ENCODE measurements at places on chromosomes 12 and 14. TPM values are rescaled to one million over a fixed set of nuclear protein-coding genes. Genes with fewer than 3 reads are reported as not detected.

GRCh38 chr12:3593906-3594483 lies 103.0 kb downstream of the PRMT8 start:
- no peaks in the 10 kb centered on the region for H3K27me3 ChIP-seq
- DNase-seq, result no peak
- no peaks in the 10 kb centered on the region for H3K4me1 ChIP-seq
- H3K4me3 ChIP-seq, result no peak overlapping the region
- no peak overlapping the region for H3K27ac ChIP-seq
- H3K36me3 ChIP-seq, result no peaks in the 10 kb centered on the region

DNA sequence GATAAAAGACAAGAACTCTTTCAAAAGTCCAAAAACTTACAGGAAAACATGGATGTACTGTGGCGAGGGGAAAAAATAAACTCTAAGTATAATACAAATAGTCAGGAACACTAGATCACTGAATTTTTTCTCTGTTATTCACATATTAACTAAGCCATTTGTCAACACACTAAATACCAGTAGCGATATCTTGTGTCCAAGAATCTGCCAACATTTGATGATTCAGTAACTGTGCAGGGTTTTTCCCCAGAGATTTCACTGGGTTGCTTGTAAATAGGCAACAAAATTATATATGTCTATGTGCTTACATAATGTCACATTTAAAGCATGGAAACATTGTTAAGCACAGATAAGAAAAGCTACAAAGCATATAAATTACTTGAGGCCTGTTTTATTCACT lies 205.9 kb downstream of the KIF21A start:
- H3K36me3 ChIP-seq, result no peaks in the 10 kb centered on the region
- no peaks in the 10 kb centered on the region for H3K4me1 ChIP-seq
- DNase-seq, result no peak
- H3K27ac ChIP-seq, result no peak overlapping the region
- no peak overlapping the region for H3K4me3 ChIP-seq

GRCh38 chr12:131555197-131555846 lies 155.6 kb upstream of the SFSWAP start:
- no peaks in the 10 kb centered on the region for H3K36me3 ChIP-seq
- peaks cover 6% of the 10 kb centered on the region for H3K4me1 ChIP-seq
- H3K4me3 ChIP-seq, result no peak overlapping the region
- DNase-seq, result no peak
- H3K27me3 ChIP-seq, result no peaks in the 10 kb centered on the region

GRCh38 chr14:81729622-81730021 lies 196.0 kb upstream of the SEL1L start:
- no peaks in the 10 kb centered on the region for H3K4me1 ChIP-seq
- no peak overlapping the region for H3K4me3 ChIP-seq
- no peaks in the 10 kb centered on the region for H3K36me3 ChIP-seq
- DNase-seq, result no peak
- H3K27me3 ChIP-seq, result no peaks in the 10 kb centered on the region

GRCh38 chr12:98154850-98155249 lies 360.5 kb upstream of the TMPO start:
- H3K4me1 ChIP-seq, result no peaks in the 10 kb centered on the region
- no peak overlapping the region for H3K4me3 ChIP-seq
- no peaks in the 10 kb centered on the region for H3K27me3 ChIP-seq
- no peak overlapping the region for H3K27ac ChIP-seq
- DNase-seq, result peak; percentile 25

GRCh38 chr14:35384455-35385041 lies 20.0 kb downstream of the NFKBIA start:
- H3K27me3 ChIP-seq, result no peaks in the 10 kb centered on the region
- DNase-seq, result no peak
- H3K4me1 ChIP-seq, result peaks cover 3% of the 10 kb centered on the region
- no peak overlapping the region for H3K4me3 ChIP-seq
- no peaks in the 10 kb centered on the region for H3K36me3 ChIP-seq

DNA sequence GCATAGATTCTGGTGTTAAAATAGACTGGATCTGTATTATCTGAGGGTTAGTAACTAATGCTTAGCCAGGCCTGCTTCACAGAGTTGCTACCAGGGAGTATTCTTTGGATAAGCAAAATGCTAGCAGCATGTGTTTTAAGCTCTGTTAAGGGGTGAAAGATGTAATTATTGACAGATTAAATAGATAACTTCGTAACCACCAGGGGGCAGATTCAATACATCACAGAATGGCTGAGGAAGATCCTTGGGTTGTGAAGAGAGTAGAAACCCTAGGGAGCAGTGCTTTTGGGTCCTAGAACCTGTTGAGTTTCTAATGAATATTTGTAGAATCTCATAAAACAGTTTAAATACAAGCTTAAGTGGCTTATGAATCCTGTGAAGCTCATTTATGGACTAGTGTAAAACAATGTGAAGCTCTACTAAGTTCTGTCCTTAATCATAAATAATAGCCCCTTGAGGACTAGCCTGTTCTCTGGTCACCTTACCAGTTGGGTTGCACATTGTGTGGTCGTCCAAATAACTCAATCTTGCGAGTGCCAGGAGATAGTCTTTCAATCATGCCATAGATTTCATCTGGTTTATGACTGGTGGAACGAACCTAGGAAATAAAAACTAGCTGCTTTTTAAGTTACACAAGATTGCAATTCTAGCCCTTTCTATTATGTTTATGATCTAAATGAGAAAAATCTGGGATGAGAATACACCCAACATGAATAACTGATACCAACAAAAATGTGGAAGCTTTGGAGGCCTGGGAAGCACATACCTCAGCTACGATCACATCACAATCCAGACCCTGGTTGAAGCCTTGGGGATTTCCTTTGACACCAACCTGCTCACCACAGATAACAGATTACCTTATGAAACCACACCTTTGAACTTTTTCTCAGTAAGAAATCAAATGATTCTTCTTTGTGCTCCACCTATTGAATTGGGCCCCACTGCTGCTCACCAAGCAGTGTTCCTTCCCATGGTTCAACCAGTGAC lies 12.3 kb downstream of the METTL3 start:
- H3K4me1 ChIP-seq, result no peaks in the 10 kb centered on the region
- no peak overlapping the region for H3K4me3 ChIP-seq
- peaks cover 89% of the 10 kb centered on the region for H3K36me3 ChIP-seq
- no peak for DNase-seq
- H3K27ac ChIP-seq, result peak overlapping the region; percentile 55

DNA sequence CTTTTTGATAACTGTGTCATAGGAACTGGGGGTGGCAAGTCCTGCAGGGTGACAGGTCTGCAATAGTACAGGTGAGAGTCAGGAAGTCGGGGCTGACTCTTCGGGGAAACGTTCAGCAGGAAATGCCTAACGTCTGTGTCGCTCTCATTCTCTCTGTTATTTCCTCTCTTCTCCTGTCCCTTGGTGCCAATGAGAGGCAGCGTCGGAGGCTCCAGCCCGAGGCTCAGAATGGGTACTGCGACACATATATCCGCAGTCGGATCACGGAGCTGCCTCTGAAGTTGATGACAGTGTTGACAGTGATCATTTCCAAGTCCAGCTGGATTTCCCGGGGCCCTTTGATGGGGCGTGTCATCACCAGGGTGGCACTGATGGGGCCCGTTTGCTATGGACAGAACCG lies 2.7 kb upstream of the TC2N start:
- H3K27me3 ChIP-seq, result no peaks in the 10 kb centered on the region
- H3K27ac ChIP-seq, result no peak overlapping the region
- DNase-seq, result no peak
- no peak overlapping the region for H3K4me3 ChIP-seq

DNA sequence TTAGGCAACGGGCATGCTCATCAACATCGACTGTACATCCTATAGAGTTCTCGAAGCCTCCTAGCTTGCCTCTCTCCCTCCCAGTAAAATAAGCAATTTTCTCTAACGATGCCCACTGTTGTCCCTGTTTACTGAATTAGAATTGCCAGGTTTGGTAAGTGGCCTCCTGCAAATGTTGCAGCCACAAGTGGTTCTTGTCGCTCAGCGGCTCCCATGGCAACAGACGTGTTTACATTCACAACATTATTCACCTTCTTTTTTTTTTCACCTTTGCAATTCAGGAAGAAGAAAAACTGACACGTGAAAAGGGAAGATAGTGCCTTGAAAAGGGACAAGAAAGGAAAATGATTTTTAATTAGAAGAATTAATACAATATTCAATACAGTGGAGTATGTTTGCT lies 100.9 kb upstream of the PKP2 start:
- no peaks in the 10 kb centered on the region for H3K4me1 ChIP-seq
- DNase-seq, result no peak
- H3K4me3 ChIP-seq, result no peak overlapping the region
- H3K27ac ChIP-seq, result no peak overlapping the region
- H3K27me3 ChIP-seq, result no peaks in the 10 kb centered on the region

DNA sequence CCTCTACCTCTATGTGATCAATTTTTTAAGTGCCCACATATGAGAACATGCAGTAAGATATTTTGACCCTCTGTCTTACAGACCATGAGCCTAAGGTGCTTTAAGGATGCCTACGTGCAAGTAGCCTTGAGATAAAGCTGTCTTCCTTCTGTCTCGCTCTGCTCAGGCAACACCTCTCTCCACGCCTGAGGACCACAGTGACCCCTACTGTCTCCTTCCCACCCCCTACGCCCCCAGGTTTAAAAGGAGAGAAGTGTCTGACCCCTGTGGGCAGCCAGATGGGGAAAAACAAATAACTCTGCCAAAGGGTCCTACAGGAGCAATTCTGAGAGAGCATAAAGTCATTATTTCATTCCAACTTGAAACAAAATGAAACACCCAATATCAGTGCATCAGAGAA lies 286.4 kb upstream of the TMEM132C start:
- H3K27ac ChIP-seq, result no peak overlapping the region
- no peaks in the 10 kb centered on the region for H3K27me3 ChIP-seq
- DNase-seq, result no peak
- no peak overlapping the region for H3K4me3 ChIP-seq

- no peaks in the 10 kb centered on the region for H3K36me3 ChIP-seq
- no peak overlapping the region for H3K4me3 ChIP-seq
- no peak for DNase-seq
Observed at GRCh38 chr14:68401855-68402254, 391.0 kb downstream of the ZFP36L1 start.

DNA sequence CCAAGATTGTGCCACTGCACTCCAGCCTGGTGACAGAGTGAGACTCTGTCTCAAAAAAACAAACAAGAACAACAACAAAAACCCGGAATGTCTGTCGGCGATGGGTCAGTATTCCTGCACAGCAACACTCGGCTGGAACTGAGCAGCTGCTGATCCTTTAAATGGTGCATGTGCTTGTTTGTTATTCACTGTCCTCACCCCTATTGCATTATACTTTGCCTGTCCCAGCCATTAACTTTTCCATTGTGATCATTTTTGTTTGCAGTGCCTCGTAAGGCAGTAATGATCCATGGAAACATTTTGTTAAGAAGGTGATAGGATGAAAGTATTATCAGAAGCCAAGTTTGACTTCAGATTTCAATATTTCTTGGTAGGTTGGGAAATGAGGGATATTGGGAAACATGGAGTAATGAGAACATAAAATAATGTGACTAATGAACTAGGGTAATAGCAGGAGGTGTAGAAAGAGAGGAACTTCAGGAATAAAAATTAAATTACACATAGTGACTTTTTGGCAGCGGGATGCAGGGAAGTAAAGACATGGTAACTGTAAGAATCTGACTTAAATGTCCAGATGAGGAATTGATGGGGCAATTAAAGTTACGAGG lies 6.1 kb downstream of the ACSS3 start:
- H3K36me3 ChIP-seq, result no peaks in the 10 kb centered on the region
- no peak overlapping the region for H3K4me3 ChIP-seq
- DNase-seq, result no peak
- no peaks in the 10 kb centered on the region for H3K27me3 ChIP-seq

DNA sequence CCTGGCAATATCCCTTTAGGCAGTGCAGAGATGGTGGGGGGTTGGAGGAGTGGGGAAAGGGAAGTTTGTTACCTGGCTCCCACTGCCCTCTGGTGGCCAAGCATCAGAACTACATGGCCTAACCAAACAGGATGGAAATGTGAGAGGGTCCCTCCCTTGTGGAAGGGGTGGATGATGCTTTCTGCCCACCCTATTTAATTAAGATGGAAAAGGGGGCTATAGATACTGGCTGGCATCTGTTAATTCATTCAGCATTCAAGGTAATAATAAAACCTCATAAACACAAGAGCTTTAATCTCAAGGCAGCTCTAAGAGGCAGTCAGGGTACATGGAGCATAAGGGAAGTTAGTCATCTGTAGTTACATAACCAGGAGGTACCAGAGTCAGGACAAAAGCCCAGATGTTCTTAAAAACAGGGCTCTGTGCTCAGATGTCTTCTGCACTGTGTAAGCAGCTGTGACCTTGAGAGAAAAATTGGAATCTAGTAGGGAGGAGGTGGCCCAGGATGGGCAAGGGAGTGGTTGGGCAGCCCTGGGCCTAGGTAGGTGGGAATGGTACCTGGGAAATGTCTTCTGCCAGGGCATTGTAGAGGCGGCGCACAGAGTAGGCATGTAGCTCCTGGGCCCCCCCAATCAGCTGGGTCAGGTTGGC lies 4.6 kb downstream of the AP1G2 start:
- peak; percentile 88 for DNase-seq
- H3K27me3 ChIP-seq, result no peaks in the 10 kb centered on the region
- no peaks in the 10 kb centered on the region for H3K4me1 ChIP-seq

GRCh38 chr12:68370006-68370590 lies 37.9 kb upstream of the MDM1 start:
- no peaks in the 10 kb centered on the region for H3K4me1 ChIP-seq
- no peak overlapping the region for H3K4me3 ChIP-seq
- no peaks in the 10 kb centered on the region for H3K27me3 ChIP-seq

- H3K4me1 ChIP-seq, result peaks cover 9% of the 10 kb centered on the region
- no peak for DNase-seq
- no peak overlapping the region for H3K4me3 ChIP-seq
Observed at GRCh38 chr12:6457220-6457945, 5.5 kb downstream of the TAPBPL start.

DNA sequence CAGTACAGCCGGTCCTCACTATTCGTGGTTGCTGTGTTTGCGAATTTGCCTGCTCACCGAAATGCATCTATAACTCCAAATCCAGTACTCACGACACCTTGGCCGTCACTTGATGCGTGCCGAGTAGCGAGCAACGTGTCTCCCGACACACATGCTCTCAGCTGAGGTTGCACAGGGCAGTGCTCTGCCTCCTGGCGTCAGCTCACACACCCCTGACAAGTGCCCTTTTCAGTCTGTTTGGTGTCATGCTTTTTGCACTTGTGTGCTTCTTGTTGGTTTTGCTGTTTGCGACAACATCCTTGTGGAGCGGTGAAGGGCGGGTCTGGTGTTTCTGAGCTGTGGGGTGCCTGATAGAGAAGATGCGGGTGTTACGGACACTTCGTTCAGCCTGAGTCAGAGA lies 110.4 kb upstream of the RFLNA start:
- no peak overlapping the region for H3K27ac ChIP-seq
- H3K4me1 ChIP-seq, result peaks cover 2% of the 10 kb centered on the region
- no peaks in the 10 kb centered on the region for H3K27me3 ChIP-seq
- no peak for DNase-seq
- H3K4me3 ChIP-seq, result no peak overlapping the region

Gene TWF1
- 27.9 TPM for total RNA-seq

Gene ATL1
- total RNA-seq, result 4.2 TPM

Gene RND1
- 16.2 TPM for total RNA-seq

Gene RNU4-1
- 1,786 TPM for total RNA-seq

Gene KERA
- total RNA-seq, result not detected

Gene SIX1
- total RNA-seq, result 0.46 TPM

Gene RHEBL1
- total RNA-seq, result 7.0 TPM

Gene MYF5
- not detected for total RNA-seq

Gene TBK1
- total RNA-seq, result 19.2 TPM

Gene COCH
- 30.0 TPM for total RNA-seq

Gene DCD
- not detected for total RNA-seq

Gene STYK1
- 1.6 TPM for total RNA-seq

Gene TRIAP1
- total RNA-seq, result 58.5 TPM

Data from H1 (cell line).